M059J (cell line): ENCODE measurements at places on chromosomes 11 and 22. TPM values are rescaled to one million over a fixed set of nuclear protein-coding genes. Genes with fewer than 3 reads are reported as not detected.

The MYOD1 gene
- 0.05 and 0.12 TPM in 2 replicates for total RNA-seq

The GRK3 gene
- total RNA-seq: 2.4 and 4.6 TPM in 2 replicates

DNA sequence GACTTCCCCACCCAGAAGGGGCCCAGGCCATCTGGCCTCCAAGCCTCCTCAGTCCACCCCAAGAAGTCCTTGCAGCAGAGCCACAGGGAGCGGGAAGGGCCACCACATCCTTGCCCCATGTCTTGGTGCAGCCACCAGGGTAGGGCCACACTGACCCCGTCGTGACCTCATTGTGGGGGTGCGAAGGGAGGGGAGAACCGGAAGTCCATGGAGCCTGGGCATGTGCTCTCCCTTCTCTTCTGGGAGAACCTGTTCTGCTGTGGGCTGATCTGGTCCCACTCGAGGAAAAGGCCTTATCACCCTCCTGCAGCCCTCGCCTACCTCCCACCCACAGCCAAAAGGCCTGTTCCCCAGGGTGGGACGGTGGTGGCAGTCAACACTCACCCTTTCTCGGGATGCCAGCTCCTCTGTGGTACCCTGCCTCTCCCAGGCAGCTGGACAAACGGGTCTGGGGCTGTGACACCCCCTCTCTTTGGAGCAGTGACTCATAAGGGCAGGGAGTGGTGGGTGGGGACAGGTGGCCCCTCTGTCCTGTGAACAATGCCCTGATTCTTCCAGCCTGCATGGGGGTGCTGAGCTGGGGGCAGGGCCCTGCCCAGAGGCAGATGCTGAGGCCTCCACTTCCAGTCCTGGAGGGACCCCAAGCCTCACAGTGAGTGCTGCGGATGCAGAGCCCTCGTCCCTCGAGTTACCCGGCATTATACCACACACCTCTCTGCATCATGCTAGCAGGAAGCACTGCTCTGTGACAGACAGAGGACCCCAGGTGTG, 14.6 kb upstream of the CTSD start:
- DNase-seq: no peak

The DEPDC7 gene
- total RNA-seq: 36.3 and 39.6 TPM in 2 replicates

The CYB5R2 gene
- total RNA-seq: 5.8 and 6.4 TPM in 2 replicates

The SDHAF2 gene
- total RNA-seq: 39.9 and 99.0 TPM in 2 replicates

The GPR83 gene
- total RNA-seq: 0.02 TPM in 1 of 2 replicates, not detected in the other

GRCh38 chr22:33028234-33028633, 29.9 kb downstream of the SYN3 start:
- DNase-seq: peak; percentile 31

The PKP3 gene
- 7.9 and 10.6 TPM in 2 replicates for total RNA-seq

DNA sequence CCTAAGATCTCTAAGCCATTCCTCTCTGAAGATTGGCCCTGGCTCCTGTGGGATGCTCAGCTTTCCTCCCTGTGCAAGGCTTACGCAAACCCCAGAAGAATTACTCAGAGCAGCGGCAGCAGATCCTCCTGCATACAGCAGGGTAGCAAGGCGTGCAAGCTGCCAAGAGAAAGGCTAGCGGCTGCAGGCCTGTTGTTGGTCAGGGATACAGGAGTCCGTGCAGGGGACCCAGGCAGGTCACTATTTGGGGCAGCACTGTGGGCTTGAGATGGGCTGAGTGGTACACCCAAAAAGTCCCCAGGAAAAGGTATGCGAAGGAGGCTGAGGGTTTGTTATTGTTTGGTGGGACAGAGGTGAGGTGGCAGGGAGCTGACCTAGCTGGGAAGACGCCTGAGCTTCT, 1.5 kb downstream of the GLB1L2 start:
- no peak for DNase-seq

GRCh38 chr22:20494978-20495860, at the start of gene KLHL22:
Gene KLHL22, minus strand, starts transcription at chr22:20495795. Its CDS starts 6,584 bp downstream, at chr22:20489211.
- DNase-seq: peak; percentile 37

The SORL1 gene
- 1.9 and 3.0 TPM in 2 replicates for total RNA-seq

DNA sequence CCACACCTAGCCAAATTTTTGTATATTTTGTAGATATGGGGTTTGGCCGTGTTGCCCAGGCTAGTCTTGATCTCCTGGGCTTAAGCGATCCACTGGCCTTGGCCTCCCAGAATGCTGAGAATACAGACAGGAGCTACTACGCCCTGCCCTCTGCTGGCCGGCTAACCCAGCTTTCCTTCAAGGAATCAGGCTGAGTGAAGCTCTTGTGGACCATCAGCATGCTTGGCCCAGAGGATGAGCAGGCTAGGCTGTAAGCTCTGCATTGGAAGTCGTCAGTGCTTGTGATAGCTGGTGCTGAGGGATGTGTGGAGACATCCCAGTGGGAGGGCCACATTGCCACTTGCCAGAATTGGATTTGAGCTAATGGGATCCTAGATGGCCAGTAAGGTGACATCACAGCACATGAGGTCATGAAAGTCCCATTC, 60.6 kb downstream of the MED15 start:
- peak; percentile 48 for DNase-seq
